ENCODE measurements at places on chromosomes 7 and 10.

- no peak overlapping the region for H3K27ac ChIP-seq
- no peaks in the 10 kb centered on the region for H3K36me3 ChIP-seq
- H3K27me3 ChIP-seq, result peaks cover 3% of the 10 kb centered on the region
- H3K4me1 ChIP-seq, result no peaks in the 10 kb centered on the region
- no peak for ATAC-seq
These were observed 219.2 kb downstream of the FGFR2 start for GRCh38 chr10:121379013-121379412.

DNA sequence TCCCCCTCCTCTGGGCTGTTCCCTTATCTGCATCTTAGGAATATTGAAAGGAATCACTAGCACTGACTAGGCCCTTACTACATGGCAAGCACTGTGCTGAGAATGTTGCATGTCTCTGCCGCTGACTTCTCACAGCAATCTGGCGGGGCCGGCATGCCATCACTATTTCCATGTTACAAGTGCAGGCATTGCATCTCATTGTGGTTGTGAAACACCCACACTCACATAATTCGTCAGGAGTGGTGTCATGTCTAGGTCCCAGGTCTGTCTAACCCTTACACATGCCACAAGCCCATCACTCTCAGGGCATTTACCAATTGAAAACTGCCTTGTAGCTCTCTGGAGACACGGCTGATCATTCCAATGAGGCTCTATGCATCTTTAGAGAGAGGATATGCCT is 8.5 kb upstream of the IL2RA start:
- H3K27ac ChIP-seq, result peak overlapping the region; percentile 97
- peaks cover 8% of the 10 kb centered on the region for H3K36me3 ChIP-seq
- no peaks in the 10 kb centered on the region for H3K27me3 ChIP-seq
- peaks cover 57% of the 10 kb centered on the region for H3K4me1 ChIP-seq
- ATAC-seq, result peak; percentile 54
- peak overlapping the region; percentile 87 for H3K4me3 ChIP-seq

GRCh38 chr10:3723766-3724165 is 61.2 kb downstream of the KLF6 start:
- H3K27me3 ChIP-seq, result no peaks in the 10 kb centered on the region
- ATAC-seq, result no peak
- H3K4me3 ChIP-seq, result no peak overlapping the region
- no peak overlapping the region for H3K27ac ChIP-seq

- H3K4me3 ChIP-seq, result no peak overlapping the region
- peaks cover 8% of the 10 kb centered on the region for H3K4me1 ChIP-seq
- no peaks in the 10 kb centered on the region for H3K36me3 ChIP-seq
- H3K27ac ChIP-seq, result no peak overlapping the region
These were observed 71.8 kb upstream of the LOXL4 start for GRCh38 chr10:98339799-98340198.

DNA sequence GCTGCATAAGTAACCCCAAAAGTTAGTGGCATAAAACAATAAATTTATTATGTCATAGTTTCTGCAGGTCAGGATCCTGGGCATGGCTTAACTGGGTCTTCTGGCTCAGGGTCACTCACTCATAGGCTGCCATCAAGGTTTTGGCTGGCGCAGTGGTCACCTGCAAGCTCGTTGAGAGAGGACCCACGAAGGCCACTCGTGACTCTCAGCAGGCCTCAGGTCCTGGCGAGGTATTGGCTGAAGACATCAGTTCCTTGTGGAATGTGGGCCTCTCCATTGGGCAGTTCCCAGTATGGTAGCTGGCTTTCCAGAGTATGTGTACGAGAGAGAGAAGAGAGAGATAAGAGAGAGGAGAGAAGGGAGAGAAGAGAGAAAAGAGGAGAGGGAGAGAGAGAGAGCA is 138.3 kb upstream of the KLF14 start:
- peak overlapping the region; percentile 92 for H3K27ac ChIP-seq
- peak; percentile 2 for ATAC-seq
- peak overlapping the region; percentile 26 for H3K4me3 ChIP-seq
- peaks cover 100% of the 10 kb centered on the region for H3K36me3 ChIP-seq
- H3K27me3 ChIP-seq, result no peaks in the 10 kb centered on the region
- H3K4me1 ChIP-seq, result peaks cover 32% of the 10 kb centered on the region

DNA sequence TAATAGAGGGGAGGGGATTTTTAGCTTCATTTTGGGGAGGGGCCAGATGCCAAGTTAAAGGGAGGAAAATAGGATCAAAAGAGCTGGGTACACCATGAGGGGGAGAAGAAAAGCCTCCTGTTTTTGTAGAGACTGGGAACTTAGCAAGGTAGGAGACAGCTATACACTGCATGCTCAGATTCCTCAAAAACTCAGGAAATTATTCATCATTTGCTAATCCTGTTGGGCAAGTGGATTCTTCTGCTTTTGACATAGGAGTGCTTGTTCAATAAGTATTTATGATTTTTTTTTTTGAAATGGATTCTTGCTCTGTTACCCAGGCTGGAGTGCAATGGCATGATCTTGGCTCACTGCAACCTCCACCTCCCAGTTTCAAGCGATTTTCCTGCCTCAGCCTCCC is 73.4 kb downstream of the LYZL2 start:
- H3K4me1 ChIP-seq, result no peaks in the 10 kb centered on the region
- no peak overlapping the region for H3K4me3 ChIP-seq
- no peaks in the 10 kb centered on the region for H3K27me3 ChIP-seq
- no peak for ATAC-seq
- no peaks in the 10 kb centered on the region for H3K36me3 ChIP-seq
- no peak overlapping the region for H3K27ac ChIP-seq

- no peaks in the 10 kb centered on the region for H3K27me3 ChIP-seq
- no peak overlapping the region for H3K27ac ChIP-seq
- no peaks in the 10 kb centered on the region for H3K36me3 ChIP-seq
These were observed 1065.8 kb upstream of the C7orf33 start for GRCh38 chr7:147524726-147525250.

DNA sequence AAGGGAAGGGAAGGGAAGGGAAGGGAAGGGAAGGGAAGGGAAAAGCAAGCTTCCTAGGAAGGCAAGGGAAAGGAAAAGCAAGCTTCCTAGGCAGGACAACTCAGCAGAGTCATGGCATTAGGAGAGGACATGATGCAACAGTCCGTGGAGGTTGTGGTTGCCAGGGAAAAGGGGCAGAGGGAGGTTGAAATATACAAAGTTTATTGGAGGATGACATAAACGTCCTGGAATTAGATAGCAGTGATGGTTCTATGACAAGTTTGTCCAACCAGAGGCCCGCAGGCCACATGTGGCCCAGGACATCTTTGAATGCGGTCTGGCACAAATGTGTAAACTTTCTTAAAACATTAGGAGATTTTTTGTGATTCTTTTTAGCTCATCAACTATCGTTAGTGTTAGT is 59.8 kb upstream of the OPN4 start:
- no peaks in the 10 kb centered on the region for H3K4me1 ChIP-seq
- no peak overlapping the region for H3K4me3 ChIP-seq
- no peaks in the 10 kb centered on the region for H3K27me3 ChIP-seq
- H3K27ac ChIP-seq, result no peak overlapping the region
- no peak for ATAC-seq

- H3K36me3 ChIP-seq, result peaks cover 7% of the 10 kb centered on the region
- no peak overlapping the region for H3K4me3 ChIP-seq
- no peaks in the 10 kb centered on the region for H3K27me3 ChIP-seq
- H3K4me1 ChIP-seq, result no peaks in the 10 kb centered on the region
These were observed 6.9 kb downstream of the THNSL1 start for GRCh38 chr10:25023278-25023677.

- no peak overlapping the region for H3K27ac ChIP-seq
- ATAC-seq, result no peak
- H3K4me3 ChIP-seq, result no peak overlapping the region
- H3K27me3 ChIP-seq, result no peaks in the 10 kb centered on the region
- no peaks in the 10 kb centered on the region for H3K4me1 ChIP-seq
These were observed 36.1 kb downstream of the GPRIN2 start for GRCh38 chr10:46520381-46520780.

GRCh38 chr10:132860532-132860931 is 74.6 kb upstream of the NKX6-2 start:
- H3K4me3 ChIP-seq, result no peak overlapping the region
- ATAC-seq, result no peak
- no peaks in the 10 kb centered on the region for H3K36me3 ChIP-seq
- H3K27ac ChIP-seq, result no peak overlapping the region
- H3K4me1 ChIP-seq, result peaks cover 7% of the 10 kb centered on the region

DNA sequence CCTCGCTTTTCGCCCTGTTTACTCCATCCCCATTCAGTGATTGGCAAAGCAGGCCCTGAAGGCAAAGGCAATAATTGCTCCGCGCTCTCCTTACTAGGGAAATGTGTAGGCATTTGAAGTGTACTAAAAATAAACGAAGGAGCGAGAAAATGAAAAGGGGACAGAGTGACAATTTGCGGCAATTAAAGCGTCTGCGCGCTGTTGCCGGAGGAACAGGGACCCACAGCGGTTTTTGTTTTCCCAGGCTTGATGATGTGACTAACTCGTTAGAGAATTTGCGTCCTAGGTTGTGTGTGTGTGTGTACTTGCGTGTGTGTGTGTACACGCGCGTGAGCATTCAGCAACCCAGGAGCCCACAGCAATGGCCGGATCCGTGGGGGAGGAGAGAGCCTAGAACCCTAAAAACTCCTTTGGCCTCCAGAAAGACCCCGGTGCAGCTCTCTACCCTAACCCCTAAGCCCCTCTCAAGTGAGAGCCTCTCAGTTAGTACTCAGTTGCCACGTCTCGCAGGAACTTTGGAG is 7.8 kb upstream of the DLX6 start:
- H3K36me3 ChIP-seq, result no peaks in the 10 kb centered on the region
- H3K4me1 ChIP-seq, result no peaks in the 10 kb centered on the region
- ATAC-seq, result no peak

DNA sequence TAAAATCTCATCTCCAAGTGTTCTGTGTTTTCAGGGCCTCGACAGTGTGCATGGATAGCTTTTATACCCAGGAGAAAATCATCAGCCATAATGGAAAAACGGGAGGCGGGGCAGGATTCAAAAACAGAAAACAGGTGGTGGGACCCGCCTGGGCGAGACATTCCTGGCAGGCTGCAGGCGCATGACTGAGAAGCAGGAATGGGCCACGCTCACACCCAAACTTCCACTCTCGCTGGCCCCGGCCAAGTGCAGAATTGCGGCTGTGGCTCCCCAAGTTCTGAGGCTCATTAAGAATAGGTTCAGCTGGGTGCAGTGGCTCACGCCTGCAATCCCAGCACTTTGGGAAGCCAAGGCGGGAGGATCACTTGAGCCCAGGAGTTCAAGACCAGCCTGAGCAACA is 60.6 kb downstream of the C10orf143 start:
- no peaks in the 10 kb centered on the region for H3K36me3 ChIP-seq
- no peak overlapping the region for H3K27ac ChIP-seq
- H3K4me1 ChIP-seq, result no peaks in the 10 kb centered on the region
- H3K4me3 ChIP-seq, result no peak overlapping the region

DNA sequence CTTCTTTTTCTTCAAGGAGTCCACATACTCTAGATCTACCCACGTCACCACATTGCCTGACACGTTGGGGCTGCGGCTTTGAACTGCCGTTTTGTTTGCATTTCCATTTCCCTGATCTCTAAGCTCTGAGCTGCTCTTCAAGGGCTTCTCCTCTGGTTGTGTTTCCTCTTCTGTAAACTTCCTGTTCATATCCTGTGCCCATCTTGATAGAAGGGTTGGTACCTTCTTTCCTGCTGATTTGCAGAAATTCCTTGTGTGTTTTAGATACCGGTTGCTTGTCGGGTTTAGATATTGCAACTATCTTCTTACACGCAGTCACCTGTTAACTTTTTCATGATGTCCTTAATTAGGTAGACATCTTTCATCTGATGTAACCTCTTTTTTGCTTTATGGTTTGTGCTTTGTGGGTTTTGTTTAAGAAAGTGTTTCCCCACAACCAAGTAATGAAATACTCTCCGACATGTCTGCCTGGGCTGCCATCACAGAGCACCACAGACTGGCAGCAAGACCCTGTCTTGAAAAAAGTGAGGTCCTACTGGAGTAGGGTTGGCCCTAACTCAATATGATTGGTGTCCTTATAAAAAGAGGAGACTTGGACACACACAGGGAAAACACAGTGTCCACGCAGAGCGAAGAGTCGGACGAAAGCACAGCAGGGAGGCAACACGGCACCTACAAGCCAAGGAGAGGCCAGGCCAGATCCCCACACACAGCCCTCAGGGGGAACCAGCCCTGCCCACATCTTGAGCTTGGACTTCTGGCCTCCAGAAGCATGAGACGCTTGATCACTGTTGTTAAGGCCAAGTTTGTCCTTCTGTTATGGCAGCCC is 99.1 kb upstream of the PDGFA start:
- H3K4me3 ChIP-seq, result peak overlapping the region; percentile 78
- H3K27ac ChIP-seq, result peak overlapping the region; percentile 85

DNA sequence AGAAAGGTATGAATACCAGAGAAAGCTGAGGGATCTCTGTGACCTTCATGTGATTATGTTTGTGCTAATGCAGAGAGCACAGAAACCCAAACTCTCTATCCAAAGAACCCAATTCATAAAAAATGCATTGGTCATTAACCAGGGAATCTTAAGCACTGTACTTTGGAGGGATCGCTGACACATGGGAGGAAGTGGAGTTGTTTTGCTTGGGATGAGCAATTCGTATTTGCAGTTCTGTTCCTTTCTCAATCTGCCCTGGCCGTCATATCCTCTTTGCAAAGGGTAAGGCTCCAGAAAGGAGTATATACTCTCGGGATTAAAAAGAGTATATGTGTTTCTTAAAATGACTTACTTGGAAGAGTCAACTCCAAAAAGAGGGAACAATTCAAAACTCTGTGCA is 221.3 kb downstream of the POU6F2 start:
- no peak for ATAC-seq
- no peaks in the 10 kb centered on the region for H3K27me3 ChIP-seq
- H3K4me1 ChIP-seq, result no peaks in the 10 kb centered on the region
- H3K4me3 ChIP-seq, result no peak overlapping the region
- no peaks in the 10 kb centered on the region for H3K36me3 ChIP-seq
- H3K27ac ChIP-seq, result no peak overlapping the region

DNA sequence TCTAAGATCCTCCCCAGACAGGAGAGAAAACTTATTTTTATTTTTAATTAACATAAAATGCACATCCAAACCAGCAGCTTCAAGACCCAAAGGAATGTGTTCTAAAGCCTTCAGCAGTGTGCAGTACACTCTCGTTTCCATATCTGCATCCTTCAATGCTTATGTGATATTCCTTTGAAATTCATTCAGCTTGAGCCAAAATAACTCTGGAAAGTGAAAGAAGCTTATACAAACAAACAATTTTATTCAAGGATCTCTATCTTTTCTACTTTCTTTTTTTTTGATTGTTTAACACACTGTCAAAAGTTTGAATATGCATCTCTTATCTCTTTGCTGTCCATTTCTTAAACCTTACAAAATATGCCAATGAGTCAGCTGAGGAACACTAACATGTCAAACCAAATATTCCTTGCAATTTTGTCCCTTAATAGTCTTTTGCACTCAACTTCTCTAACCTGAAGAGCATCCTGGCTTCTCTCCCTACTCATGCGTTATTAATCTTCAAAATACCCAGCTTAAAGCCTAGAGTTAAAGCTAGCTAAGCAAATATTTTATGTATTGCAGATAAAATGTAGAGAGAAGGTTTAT is 124.3 kb downstream of the THSD7A start:
- no peak overlapping the region for H3K27ac ChIP-seq
- H3K4me3 ChIP-seq, result no peak overlapping the region
- no peaks in the 10 kb centered on the region for H3K36me3 ChIP-seq
- no peak for ATAC-seq
- no peaks in the 10 kb centered on the region for H3K27me3 ChIP-seq

Data from activated T-helper 17 cell treated with anti-CD3 and anti-CD28 coated beads, Interleukin-2, amount 50 U/mL, for 72 hours (primary cell).